Heart left ventricle (tissue), 16 donors: ENCODE measurements at places on chromosomes 1 and 21.

DNA sequence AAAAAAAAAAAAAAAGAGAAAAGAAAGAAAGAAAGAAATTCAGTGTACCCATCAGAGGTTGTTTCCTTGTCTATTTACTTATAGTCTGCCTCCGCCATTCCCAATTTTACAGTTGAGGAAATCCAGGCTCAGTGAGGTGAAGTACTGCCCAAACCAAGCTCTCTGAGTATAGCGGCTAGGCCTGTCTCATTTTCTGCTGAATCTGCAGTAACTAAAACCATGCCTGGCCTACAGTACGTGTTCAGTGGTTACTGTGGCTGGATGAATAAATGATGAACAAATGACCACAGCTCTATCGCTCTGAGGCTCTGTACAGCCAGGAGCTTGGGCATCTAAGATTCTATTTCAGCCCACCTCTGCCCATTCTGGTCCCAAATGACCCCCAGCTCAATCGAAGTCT, 24.3 kb downstream of the RAP1GAP start:
- no peak for DNase-seq

- DNase-seq: peak; percentile 88
These were observed 1.2 kb upstream of the ARHGEF16 start for GRCh38 chr1:3453203-3453761.

DNA sequence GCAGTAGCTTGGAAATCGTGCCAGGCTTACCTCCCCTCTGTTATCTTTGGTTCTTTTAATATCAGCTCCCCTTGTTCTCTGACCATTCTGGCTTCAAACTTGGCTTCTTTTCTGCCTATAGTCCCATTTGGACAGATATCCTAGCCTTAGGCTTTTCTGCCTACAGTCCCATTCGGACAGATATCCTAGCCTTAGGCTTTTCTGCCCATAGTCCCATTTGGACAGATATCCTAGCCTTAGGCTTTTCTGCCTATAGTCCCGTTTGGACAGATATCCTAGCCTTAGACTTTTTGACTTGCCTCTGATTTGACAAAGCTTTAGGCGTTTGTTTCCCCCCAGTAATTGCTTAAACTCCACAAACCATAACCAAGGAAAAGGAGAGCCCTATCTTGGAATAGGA, 25.6 kb downstream of the CHML start:
- no peak for DNase-seq

DNA sequence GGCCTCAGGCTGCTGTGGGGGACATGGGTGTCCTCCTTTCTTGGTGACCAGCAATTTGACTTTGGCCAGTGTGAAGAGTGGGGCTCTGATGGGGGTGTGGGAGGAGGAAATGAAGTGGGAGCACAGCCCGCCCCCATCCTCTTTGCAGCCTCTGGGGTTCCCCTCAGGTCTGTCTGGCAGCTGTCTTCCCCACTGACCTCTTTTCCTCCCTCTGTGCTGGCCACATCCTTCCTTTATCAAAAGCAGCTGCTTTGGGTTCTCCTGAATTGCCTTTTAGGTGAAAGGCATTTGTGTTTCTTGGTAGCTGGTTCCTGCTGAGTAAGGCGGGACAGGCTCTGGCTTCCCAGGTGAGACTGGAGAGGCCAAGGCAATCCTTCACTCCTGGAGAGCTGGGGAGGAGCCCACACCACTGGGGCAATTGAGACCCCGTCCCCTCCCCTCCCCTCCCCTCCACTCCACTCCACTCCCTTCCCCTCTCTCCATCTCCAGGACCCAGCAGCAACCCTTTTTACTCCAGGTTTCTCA, 24.9 kb downstream of the PCAT6 start:
- DNase-seq: no peak

DNA sequence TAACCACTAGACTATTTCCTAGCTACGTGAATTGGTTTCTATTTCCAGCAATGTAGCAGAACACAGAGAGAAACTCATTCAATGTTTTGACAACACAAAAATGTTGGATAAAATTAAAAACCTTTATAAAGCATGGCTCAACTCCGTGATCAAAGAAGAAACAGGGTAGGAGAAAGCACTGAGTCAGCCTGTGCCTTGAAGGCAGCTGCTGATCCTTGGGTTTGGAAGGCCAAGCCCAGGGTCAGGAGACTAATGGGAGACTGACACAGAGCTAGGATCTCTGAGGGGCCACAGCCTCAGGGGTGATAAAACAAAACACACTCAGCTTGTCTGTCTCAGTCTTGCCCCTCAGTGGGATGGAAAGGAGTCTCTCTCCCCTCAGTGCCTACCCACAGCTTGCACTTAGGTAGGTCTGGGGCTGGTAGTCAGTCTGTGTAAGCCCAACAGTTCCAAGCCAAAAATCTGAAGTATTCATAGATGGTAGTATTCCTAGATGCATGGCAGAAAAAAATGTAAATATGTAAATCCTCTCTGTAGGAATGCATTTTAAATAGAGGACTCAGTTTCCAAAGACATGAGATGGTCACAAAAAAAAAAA, 53.3 kb downstream of the B3GALNT2 start:
- DNase-seq: no peak

DNA sequence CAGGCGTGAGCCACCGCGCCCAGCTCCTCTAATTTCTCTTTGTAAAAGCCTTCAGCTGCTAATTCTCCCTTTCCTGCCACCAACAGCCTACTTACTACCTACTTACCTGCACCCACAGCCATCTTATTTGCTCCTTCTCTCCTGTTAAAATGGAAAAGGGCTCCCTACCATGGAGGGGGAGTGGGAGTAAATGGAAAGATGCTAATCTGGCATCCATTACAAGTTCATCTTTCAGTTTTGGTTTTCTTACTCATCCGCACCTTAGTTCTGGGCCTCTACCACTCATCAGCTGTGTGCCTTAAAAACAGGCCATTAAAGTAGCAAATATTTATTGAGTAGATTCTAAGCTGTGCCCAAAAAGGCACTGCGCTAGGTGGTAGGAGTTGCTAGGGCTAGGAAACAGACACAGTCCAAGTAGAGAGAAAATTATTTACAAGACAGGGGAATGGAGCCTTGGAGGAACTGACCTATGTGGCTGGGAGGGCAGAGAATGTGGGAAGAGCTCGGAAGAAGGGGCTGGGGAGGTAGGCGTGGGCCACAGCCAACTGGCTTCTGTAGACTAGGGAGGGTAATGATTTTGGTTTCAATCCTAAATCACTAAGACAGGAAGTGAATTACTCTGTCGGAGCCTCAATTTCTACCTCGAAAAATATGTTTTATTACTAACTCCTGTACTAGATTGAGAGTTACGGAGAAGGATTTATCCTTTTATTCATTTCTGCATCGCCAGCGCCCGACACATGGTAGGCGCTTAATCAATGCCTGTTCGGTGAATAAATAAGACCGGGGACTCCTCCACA, 685 bp upstream of the DDI2 start:
- peak; percentile 18 for DNase-seq

DNA sequence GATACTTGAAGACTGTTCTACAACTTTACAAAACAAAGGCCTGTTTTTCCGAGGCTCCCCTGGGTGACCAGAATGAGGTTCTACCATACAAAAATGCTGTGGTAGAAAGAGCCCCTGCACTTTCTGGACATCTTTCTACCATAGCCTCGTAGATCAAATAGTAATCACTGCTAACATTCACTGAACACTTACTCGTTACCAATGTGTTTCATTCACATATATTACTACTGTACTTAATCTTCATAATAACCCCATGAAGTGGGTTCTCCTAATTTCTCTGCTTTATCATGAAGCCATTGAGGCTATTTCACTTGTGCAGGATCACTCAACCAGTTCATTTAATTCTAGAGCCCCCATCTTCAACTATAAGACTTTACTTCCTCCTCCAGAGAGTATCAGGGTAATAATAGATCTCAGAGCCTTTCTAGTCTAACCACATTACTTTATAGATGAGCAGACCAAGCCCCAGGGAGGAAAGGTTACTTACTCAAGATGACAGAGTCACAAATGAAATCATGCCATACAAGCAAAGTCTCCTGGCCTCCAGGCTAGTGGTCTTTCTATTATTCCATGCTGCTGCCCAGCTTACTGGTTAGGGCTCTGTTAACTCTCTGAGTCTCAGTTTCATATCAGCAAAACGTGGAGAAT, 46.7 kb upstream of the OSBPL9 start:
- no peak for DNase-seq

- DNase-seq: no peak
These were observed 49.2 kb downstream of the ASH1L start for GRCh38 chr1:155513300-155513916.

GRCh38 chr21:32448803-32449594, 36.5 kb downstream of the EVA1C start:
- DNase-seq: no peak

- DNase-seq: no peak
These were observed 5.1 kb downstream of the LMNA start for GRCh38 chr1:156119503-156120209.

- no peak for DNase-seq
These were observed 95.2 kb downstream of the KIF14 start for GRCh38 chr1:200525090-200525987.

DNA sequence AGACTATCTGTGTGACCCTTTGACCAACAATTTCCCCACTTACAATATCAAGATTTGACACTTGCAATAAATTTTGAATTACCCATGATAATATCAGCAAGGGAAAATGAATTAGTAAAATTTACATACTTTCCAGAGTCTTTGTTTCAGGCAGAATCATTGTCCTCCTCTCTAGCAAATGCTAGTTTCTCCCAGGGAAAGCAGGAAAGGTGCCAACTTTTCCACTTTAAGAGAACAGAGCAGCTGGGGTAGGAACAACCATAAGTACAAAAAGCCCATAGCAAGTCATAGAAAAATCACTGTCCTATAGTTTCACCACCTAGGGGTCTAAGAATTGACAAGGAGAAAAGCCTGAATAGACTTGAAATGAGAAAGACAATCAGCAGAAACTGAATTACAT, 67.1 kb upstream of the GUCA2B start:
- DNase-seq: no peak

GRCh38 chr1:39846796-39847195, 36.5 kb downstream of the TRIT1 start:
- no peak for DNase-seq

GRCh38 chr1:4638345-4638729, 16.1 kb upstream of the AJAP1 start:
- DNase-seq: no peak

- no peak for DNase-seq
These were observed at the start of gene SLC37A1 for GRCh38 chr21:42513151-42513984. SLC37A1 (plus strand) TSS chr21:42513852; CDS start chr21:42518455, 4,603 bp downstream.

GRCh38 chr1:25710583-25711347, 89.2 kb upstream of the SELENON start:
- DNase-seq: no peak

DNA sequence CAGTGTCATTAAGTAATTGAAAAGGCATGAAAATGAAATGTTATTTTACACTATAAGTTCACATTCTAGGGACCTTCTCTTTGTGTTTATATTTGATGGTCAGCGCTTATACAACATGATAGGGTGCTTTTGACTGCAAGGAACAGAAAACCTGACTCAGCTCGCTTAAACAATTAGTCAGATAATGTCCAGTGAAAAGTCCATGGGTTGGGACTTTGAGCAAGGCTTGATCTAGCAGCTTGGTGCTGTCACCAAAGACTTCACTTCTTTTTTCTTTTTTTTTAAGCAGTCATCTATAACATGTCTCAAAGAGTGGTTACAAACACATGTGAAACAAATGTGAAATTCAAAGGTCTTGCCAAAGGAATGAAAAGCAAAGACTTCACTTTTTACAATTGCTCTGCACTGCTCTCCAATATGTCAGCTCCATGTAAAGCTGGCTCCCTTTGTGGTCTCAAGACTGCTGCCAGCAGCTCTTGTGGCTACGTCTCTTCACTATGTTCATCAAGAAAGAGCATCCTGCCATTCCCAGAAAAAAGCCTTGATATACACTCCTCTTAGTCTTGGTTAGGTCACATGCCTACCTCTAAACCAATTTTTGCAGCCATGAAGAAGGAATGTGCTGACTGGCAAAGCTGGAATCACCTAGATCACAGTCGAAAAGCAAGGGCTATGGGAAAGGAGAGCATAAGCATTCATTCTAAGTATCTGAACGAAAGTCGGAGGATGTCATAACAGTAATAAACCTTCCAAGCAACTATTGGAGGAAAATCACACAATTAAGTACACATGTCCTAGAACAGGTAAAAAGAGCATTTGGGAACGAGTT, 15.2 kb downstream of the F3 start:
- no peak for DNase-seq

- DNase-seq: peak; percentile 87
These were observed 109.9 kb downstream of the GALNT2 start for GRCh38 chr1:230176871-230177411.
